Spleen (tissue), 13 donors: ENCODE measurements at places on chromosomes 1 and 21. TPM values are rescaled to one million over a fixed set of nuclear protein-coding genes. Genes with fewer than 3 reads are reported as not detected.

The MRPL24 gene
- total RNA-seq: 15.2 TPM

The RNF186 gene
- not detected for total RNA-seq

The OR2M3 gene
- not detected for total RNA-seq

The SELENOF gene
- total RNA-seq: 157 TPM
